ENCODE measurements at places on chromosomes 11 and 22.

DNA sequence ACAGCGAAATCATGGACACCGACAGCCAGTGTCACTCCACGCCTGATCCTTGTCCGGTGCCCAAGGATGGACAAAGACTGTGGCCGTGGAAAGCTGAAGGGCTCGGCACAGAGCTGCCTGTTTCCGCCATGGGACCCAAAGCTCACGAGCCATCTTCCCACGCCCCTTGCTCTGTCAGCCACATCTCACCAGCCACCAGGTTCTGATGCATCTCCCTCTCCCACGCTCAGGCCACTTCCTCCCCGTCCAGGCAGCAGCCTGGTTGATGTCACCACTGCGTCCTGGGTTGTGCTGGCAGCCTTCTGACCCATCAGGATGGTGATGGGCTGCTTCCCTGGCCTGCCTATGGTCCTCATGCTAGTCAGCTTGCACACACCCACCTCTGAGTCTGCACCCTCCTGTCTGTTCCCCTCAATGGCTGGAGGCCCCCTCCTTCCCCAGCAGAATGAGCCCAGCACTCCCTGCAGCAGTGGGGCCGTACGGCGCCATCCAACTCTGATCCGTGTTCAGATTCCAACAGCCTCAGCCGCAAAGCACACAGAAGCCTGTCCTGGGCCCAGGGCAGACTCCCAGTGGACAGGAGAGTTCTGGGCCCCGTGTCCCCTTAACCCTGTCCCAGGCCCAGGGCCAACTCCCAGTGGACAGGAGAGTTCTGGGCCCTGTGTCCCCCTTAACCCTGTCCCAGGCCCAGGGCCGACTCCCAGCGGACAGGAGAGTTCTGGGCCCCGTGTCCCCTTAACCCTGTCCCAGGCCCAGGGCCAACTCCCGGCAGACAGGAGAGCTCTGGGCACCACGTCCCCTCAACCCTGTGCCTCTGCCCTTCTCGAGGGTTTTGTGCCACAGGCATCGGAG, 259.5 kb downstream of the BRD1 start:
- no peak for DNase-seq

- DNase-seq: no peak
These were observed 11.3 kb upstream of the NLRP6 start for GRCh38 chr11:266676-267439.

- no peak for DNase-seq
These were observed 228.2 kb upstream of the DDI1 start for GRCh38 chr11:103808252-103808651.

DNA sequence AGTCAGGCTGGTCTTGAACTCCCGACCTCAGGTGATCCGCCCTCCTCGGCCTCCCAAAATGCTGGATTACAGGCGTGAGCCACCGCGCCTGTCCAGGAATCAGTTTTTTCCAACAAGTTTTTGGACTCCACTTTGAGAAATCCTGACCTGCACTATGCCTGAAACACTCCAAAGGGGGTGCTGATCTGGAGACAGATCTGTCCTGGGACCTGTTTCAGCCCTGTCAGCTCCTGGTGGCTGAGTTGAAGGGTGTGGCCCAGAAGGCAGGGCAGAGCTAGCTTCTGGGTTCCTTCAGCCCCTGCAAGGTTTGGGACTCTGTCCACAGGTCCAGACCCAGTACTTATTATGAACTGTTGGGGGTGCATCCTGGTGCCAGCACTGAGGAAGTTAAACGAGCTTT, 1.2 kb downstream of the DNAJC4 start:
- no peak for DNase-seq

DNA sequence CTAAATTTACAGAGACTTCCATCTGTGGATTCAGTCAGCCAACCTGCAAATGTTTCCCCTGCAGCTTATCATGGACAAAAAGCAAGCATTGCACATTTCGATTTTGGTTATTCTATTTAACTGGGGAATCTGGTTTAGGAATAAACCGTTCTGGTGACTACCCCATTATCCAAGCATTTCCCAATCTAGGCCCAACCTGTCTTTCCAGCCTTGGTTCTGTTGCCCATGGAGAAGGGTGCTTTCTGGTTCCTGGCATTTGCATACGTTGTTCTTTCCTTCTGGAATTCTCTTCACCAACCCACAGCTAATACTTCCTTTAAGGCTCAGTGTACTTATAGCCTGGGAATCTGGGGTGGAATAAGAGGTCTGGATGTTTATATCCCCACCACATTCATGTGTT, 1.4 kb upstream of the TMEM123 start:
- no peak for DNase-seq

- DNase-seq: no peak
These were observed 90.6 kb upstream of the FGF3 start for GRCh38 chr11:69909561-69910518.

DNA sequence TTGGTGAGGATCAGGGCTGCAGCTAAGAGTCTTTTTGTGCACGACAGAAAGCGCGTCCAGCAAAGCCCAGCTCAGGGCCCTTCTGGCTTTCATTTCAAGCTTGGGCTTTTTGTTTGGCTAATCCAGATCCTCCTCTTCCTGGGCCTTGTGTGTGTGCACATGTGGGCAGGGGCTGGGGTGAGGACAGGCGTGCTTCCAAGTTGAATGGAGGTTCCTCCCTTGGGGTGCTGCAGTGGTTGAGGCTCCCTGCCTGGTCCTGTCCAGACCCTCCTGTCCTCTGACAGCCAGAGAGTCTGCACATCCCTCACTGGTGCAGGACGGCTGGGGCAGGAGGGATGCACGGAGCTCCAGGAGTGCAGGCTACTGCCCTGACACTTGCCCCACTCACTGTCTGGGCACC, 62.0 kb upstream of the NECTIN1 start:
- DNase-seq: no peak

- DNase-seq: no peak
These were observed 13.3 kb downstream of the NNMT start for GRCh38 chr11:114309517-114309916.

All from stimulated activated naive CD4-positive, alpha-beta T cell (primary cell).